ENCODE measurements at places on chromosomes 4 and X. TPM values are rescaled to one million over a fixed set of nuclear protein-coding genes. Genes with fewer than 3 reads are reported as not detected.

The TEX11 gene
- not detected for total RNA-seq

DNA sequence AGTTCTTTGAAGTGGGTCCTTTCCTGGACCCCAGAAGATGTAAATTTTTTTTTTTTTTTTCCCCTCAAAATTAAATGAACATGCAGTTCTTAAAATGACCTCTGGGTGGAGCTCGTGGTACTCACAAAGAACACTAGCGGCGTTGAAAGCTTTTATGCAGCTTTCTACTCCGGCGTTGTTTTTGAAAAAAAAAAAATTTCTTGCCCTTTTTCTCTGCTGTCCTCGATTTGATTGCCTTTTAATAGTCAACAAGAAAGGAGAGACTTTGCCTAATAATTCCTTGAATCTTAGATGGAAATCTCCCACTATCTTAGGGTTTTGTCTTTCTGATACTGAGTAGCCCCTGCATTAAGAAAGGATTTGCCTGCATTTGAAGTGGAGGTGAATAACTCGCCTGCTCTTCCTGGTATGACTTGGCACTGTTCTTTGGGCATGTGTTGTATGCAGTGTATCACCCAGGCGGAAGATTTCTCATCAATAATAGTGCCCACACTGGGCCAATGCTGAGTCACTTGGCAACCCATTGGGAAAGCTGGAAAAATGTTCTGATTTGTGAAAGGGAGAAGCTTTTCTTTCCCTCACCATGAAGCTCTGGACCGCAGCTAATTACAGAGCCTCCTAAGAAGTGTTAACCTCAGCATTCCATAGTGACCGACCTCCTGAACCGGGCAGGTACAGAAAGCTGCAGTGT is 104.0 kb downstream of the PHEX start:
- DNase-seq = no peak

- no peak for DNase-seq
These were observed 65.6 kb upstream of the BMP2K start for GRCh38 chr4:78710536-78710935.

The NPNT gene
- 2.7 TPM for total RNA-seq

Measured in chondrocyte (in vitro differentiated cells).